ENCODE measurements at places on chromosomes 11 and 22.
A peak's percentile ranks its signal among the peaks of the same experiment; 100 is the strongest.

GRCh38 chr11:64341429-64341828 is 1.4 kb downstream of the CCDC88B start:
- no peak for DNase-seq

DNA sequence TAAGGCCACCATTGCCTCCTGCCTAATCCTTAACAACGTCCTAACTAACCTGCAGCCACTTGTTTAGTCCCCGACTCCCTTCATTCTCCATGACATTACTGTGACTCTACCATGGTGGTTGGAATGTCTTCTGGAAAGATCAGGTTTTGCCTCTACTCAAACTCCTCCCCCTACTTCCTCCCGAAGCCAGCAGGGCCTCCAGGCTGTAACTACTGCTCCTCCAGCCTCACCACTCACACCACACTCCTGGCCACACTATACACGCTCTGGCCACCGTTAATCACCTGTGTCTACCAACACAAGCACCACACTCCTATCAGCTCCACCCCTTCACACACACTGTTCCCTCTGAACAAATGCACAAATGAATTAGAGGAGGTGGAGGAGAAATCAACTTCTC is 69.2 kb downstream of the PACSIN2 start:
- peak; percentile 41 for DNase-seq

- no peak for DNase-seq
Measured at GRCh38 chr22:33512908-33513307, 407.4 kb downstream of the LARGE1 start.

GRCh38 chr11:62546244-62546928 is at the start of gene AHNAK:
AHNAK (minus strand) TSS chr11:62546806; CDS start chr11:62536098, 10,708 bp downstream.
- peak; percentile 20 for DNase-seq

GRCh38 chr11:110174645-110175310 is 81.6 kb downstream of the ZC3H12C start:
- DNase-seq, result no peak
